ENCODE measurements at places on chromosomes 12 and 14.

- DNase-seq = no peak
These were observed 197.3 kb downstream of the RBM19 start for GRCh38 chr12:113768850-113769249.

- peak; percentile 55 for DNase-seq
These were observed 202.6 kb downstream of the FOXN3 start for GRCh38 chr14:89214221-89214965.

DNA sequence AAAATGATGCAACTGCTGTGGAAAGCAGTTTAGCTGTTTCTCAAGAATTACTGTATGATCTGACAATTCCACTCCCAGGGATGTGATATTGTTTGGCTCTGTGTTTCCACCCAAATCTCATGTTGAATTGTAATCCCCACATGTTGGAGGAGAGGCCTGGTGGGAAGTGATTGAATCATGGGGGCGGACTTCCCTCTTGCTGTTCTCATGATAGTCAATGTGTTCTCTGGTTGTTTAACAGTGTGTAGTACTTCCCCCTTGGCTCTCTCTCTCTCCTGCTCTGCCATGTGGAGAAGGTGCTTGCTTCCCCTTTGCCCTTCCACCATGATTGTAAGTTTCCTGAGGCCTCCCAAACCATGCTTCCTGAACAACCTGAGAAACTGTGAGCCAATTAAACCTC, 93.4 kb upstream of the CPM start:
- DNase-seq = no peak

GRCh38 chr12:989751-990660, 1.0 kb upstream of the ERC1 start:
- peak; percentile 80 for DNase-seq

- no peak for DNase-seq
These were observed 18.5 kb upstream of the DHRS7 start for GRCh38 chr14:60183741-60184140.

- DNase-seq = no peak
These were observed 73.7 kb downstream of the ANKS1B start for GRCh38 chr12:99911081-99911480.

DNA sequence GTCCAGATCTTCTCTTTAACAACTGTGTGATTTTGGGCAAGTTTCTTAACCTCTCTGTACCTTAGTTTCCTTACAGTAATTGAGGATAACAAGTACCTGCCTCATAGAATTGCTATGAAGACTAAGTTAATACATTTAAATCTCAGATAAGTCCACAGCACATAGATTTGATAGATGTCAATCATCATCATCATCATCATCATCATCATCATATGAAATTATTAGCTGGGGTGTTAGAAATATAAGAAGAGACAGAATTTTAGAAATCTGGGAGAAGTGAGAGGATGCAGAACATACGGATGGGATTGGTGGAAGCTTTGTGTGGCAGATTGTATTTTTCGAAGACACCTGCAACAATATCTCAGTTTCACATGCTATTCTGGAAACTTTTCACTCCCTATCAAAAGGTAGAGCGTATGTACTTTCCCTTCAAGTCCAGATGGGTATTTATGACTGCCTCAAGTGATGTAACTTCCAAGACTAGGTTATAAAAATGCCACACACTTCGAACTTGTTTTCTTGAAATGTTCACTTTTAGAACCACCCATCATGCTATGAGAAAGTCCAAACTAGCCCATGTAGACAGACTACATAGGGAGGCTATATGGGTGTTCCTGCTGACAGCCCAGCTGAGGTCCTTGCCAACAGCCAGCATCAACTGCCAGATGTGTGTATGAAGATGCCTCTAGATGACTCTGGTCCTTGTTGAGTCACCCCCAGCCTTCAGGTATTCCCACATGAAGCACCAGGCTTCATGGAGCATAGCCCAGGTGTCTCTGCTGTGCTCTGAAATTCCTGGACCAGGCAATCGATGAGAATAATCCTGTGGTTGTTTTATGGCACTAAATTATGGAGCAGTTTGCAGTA, 20.7 kb upstream of the SDR39U1 start:
- no peak for DNase-seq

GRCh38 chr14:27338012-27338411, 740.2 kb upstream of the NOVA1 start:
- DNase-seq = no peak

DNA sequence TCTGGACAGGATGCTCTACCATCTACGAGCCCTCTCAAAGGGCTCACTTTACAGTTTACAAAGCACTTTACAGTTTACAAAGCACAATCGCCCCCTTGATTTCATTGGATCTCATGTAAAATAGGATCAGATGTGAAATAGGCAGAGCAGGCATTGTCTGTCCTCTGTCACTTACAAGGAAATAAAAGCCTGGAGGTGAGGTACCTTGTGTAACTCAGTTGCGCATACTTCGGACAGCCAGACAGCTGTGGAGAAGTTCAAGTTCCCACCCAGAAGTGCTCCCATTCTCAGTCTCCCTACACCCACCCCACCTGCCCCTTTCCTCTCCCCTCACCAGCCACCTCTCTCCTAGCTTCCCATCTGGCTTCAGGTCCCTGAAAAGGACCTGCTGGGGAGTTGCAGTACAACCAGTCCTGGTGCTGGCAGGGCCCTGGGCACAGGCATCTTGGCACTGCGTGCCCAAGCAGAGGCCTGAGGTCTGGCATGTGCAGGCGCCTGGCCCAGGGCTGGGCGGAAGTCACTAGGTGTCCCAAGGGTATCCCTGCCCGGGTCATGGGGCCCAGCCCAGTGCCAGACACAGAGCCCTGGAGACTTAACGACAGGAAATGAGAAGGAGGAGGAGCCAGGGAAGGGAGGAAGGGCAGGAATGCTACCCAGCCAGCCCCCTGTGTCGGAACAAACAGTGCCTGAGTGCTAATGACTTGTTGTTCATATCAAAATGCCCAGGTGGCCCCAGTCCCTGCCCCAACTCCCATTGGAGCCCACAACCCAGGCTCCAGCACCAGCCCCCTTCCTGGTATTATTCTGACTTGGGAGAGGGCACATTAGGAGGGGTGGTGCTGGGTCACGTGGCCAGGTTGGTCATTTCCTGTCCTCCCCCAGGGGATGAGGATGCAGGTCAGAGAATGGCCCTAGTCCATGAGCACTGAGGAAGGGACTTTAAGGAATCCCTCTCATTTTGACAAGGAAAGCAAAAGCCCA, 5.4 kb downstream of the RAPGEF3 start:
- no peak for DNase-seq

GRCh38 chr12:104280111-104280510, 23.4 kb upstream of the EID3 start:
- DNase-seq = no peak

- peak; percentile 64 for DNase-seq
These were observed 36.8 kb upstream of the SPTSSA start for GRCh38 chr14:34498684-34499412.

GRCh38 chr12:43284486-43285158, 267.4 kb downstream of the ADAMTS20 start:
- no peak for DNase-seq

- DNase-seq = peak; percentile 1
These were observed 298.4 kb downstream of the TRHDE start for GRCh38 chr12:72570601-72571000.

DNA sequence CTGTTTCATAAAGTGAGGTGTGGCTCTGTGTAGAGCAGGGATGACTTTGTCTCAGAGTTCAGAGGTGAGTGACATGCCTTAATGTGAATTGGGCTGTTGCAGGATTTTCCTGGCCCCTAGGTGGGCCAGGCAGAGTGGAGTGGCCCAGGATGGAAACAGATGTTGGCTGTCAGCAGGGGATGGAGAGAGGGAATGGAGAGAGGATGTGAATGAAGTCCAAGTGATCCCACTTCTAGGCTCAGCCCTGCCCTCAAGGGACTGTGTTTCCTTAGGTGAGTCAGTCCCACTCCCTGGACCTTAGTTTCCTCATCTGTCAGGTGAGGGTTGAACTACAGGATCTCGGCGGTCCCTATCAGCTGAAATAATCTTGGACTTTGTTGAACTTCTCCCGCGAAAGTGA, 7.5 kb downstream of the GALNT16 start:
- DNase-seq = no peak

DNA sequence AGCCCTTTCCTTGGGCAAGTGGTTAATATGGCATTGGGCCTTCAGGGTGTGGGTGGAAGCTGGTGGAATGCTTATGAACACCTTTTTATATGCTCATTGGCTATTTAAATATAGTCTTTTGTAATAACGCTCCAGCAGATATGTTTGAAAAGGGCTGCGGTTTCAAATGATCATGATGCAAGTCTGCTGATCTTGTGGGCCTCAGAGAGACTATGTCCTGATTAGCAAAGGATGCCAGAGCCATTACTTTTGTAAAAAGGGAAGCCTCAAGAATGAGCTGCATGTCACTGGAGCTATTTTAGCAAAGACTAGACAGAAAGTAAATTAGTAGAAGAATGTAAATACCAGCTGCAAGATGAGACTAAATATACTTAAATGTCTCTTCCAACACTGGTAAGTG, 200.5 kb downstream of the GXYLT1 start:
- no peak for DNase-seq

DNA sequence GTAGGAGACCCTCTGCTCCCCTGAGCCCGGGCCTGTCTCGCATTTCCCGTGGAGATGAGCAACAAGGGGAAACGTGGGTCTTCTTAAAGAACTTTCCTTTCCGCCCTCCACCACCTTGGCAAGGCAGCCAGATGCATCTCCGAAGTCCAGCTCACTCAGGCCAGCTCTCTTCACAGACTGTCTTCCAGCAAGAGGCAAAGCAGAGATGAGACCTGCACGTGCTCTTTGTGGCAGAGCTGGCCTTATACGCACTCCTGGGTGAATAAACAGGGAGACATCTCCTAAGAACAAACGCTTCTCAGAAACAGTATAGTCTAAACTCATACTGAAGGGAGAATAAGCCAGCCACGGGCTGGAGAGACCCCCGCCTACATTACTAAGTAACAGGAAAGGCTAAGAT, 1.3 kb upstream of the BDKRB1 start:
- no peak for DNase-seq

GRCh38 chr12:26777236-26777635, 55.8 kb downstream of the ITPR2 start:
- DNase-seq = no peak

DNA sequence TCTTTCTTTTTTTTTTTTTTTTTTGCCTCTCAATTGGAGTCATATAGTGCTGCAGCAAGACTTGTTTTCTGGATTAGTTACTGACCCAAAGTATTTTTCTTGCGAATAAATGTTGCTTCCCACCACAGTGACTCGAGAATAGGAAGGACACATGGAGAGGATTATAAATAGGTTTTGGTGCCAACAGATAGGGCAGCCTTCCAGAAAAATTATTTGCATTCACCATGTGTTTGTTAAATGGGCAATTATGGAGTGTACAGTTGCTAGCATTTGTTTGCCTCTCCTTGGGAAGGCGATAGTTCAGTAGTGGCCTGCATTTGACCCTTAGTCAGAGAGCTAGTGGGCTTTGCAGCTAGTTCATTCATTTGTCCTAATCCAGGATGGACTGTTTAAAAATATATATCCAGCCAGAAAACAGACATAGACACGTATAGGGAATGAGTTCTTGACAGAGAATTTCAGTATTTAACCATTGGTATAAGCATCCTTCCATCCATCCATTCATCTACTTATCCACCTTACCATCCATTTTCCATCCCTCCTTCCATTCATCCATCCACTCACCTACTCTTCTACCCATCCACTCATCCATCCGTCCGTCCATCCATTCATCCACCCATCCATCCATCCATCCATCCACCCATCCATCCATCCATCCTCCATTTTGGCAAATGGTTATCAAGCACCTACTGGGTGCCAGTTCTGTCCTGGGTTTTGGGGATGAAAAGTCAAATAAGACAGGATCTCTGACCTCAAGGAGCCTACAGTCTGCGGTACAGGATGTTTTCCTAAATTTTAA, 67.5 kb downstream of the CHST11 start:
- peak; percentile 81 for DNase-seq

DNA sequence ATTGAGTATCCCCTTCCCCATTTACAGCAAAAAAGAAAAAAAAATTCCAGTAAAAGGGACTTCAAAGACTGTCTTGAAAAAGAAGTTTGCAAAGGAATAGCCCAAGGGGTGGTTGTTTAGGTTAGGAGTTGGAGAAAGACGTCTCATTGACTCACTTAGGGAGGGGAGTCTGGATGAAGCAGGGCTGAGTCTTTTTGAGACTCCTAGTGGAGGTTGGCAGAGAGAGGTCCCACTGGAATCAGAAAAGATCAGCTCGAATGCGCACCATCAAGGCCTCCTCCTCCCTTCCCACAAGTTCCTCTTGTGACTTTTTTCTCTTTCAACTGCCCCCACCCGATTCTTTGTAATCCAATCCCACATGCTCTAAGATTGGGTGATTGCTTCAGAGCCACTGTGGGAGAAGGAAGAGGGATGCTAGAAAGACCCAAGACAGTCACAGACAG, 1.9 kb downstream of the ARHGEF40 start:
- DNase-seq = no peak

- no peak for DNase-seq
These were observed 15.0 kb upstream of the TMEM119 start for GRCh38 chr12:108612788-108613282.

GRCh38 chr12:59164991-59165718, 244.9 kb upstream of the LRIG3 start:
- peak; percentile 35 for DNase-seq

GRCh38 chr12:25276199-25276937, 25.6 kb upstream of the KRAS start:
- DNase-seq = no peak

GRCh38 chr12:5094551-5094950, 50.9 kb downstream of the KCNA5 start:
- no peak for DNase-seq

DNA sequence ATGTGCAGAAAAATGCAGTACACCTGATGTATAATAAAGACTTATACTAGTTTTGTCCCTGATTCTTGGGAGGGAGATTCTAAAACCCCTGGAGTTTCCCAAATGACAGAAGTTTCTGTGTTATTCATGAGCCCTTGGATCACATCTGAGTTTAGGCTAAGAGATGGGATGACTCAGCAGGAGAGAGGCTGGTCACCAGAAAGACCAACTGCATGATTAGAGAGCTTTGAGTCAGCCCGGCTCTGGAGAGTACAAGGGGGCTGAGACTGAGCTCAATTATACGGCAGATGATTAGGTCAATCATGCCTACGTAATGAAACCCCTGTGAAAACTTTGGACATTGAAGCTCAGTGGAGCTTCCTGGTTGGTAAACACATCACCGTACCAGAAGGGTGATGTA, 174.2 kb downstream of the SSPN start:
- DNase-seq = peak; percentile 28

GRCh38 chr12:27474344-27474743, 27.8 kb downstream of the SMCO2 start:
- DNase-seq = no peak
